ENCODE measurements at places on chromosomes 11 and 22.

- DNase-seq: peak; percentile 56
Measured at GRCh38 chr11:46112961-46113607, 8.2 kb downstream of the PHF21A start.

GRCh38 chr11:74371269-74372052 lies 26.8 kb downstream of the PGM2L1 start:
- peak; percentile 78 for DNase-seq

DNA sequence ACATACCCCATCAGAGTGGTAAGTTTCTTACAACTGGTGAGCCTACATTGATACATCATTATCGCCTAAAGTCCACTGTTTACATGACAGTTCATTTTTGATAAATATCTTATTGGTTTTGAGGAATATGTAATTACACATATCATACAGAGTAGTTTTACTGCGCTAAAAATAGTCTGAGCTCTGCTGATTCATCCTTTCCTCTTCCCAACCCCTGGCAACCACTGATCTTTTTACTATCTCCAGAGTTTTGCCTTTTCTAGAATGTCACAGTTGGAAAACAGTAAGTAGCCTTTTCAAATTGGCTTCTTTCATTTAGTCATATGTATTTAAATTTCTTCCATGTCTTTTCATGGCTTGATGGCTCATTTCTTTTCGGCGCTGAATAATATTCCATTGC lies 112.8 kb downstream of the LARGE1 start:
- DNase-seq: no peak

- no peak for DNase-seq
Measured at GRCh38 chr11:46435679-46436078, 44.1 kb upstream of the CHRM4 start.

GRCh38 chr11:6554828-6555706 lies 48.3 kb downstream of the RRP8 start:
- no peak for DNase-seq

DNA sequence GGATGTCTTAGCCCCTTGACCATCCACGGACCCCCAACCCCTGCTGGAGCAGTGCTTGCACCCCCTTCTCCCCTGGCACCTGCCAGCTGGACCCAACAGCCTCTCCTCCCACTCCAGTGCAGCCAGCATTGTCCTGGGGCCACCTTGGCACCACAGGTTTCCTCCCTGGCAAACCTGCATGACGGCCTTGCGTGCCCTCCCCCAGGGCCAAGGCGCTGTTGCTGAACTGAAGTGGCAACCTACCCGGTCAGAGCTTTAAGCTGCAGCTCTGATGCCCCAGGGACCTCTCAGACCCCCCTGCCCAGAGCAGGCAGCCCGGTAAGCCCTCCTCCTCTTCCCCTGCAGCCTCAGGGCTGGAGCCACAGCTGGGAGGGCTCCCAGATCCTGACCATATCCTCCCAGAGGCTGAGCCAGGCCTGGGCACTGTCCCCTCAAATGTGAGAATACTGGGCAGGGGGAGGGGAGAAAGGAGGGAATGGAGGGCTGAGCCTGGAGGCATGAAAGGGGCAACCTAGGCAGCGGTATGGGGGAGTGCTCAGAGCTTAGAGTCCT lies 1.8 kb upstream of the LRRC75B start:
- no peak for DNase-seq

DNA sequence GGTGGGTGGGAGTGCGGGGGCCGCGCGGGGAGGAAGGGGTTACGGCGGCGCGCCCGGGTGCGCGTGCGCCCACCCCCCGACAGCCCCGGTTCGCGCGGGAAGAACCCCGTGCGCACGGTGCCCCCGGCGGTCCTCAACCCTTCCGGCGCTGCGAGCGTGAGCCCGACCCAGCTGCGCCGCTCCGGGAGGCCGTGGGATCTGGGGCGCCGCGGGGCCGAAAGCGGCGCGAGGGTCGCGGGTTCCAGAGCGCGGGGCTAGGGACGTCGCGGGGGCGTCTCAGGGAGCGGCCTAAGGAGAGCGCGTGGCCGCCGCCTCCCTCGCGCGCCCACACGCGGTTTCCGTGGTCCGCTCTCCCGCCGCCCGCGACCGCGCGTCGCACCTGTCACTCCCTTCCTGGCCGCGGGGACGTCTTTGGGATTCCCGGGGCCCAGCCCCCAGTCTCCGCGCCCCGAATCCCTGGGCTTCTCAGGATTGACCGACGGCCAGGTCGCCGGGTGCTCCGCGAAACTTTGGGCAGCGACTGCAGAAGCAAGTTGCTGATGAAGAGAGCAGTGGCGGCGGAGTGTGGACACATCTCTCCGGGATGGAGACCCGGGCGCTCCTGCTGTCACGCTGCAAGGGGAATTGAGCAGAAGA lies 582 bp downstream of the SREBF2 start:
- DNase-seq: peak; percentile 37

DNA sequence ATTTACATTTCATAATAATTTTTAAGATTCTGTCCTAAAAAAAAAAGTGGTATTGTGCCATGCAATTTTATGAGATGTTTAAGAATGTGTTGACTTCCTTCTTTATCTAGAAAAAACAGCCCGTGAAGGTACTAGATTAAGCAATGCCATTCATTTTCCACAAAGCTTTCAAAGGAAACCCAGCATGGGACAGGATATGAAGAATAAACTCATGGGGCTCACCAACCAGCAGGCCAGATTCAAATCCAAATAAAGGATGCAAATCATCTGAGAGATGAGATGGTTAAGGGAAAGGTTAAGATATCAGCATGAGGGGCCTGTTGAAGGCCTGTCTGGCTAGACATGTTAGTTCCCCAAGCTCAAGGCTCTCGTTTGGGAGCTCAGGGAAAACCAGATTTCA lies 199.1 kb downstream of the SWAP70 start:
- DNase-seq: no peak

DNA sequence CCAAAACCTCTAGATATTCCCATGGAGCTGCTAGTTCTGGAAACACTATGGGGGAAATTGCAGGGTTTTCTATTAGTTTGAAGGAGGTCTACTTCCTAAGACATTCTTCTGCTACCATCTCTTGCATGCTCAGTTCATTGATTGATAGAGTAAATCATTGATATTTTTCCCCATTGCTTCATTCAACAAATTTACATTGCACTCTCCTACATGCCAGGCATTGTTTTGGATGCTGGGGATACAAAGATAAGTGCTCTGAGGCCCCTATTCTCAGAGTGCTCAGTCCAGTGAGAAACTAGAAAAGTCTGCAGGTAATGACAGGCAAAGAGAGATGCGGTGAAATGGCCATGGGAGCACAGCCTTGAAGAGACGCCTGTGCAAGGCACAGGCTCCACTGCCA lies 313.1 kb downstream of the KIRREL3 start:
- DNase-seq: no peak

GRCh38 chr11:124783002-124783401 lies 17.2 kb downstream of the MSANTD2 start:
- no peak for DNase-seq

GRCh38 chr11:62438641-62439040 lies 19.8 kb downstream of the SCGB1A1 start:
- no peak for DNase-seq

DNA sequence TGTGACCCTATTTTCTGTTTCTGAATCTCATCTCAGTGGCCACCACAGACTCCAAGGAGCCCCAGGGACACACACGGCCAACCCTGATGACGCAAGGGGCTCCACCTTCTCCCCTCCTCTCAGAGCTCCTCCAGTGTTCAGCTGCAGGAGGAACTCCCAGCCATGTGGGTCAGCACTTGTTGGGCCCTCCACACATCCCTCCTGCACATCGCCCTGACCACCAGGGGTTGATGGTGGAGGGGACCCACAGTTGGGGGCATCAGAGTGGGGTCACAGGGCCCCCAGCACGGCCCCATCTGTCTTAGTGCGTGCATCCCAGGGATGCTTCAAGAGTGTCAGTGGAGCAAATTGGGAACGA lies 499.6 kb downstream of the BRD1 start:
- DNase-seq: no peak

DNA sequence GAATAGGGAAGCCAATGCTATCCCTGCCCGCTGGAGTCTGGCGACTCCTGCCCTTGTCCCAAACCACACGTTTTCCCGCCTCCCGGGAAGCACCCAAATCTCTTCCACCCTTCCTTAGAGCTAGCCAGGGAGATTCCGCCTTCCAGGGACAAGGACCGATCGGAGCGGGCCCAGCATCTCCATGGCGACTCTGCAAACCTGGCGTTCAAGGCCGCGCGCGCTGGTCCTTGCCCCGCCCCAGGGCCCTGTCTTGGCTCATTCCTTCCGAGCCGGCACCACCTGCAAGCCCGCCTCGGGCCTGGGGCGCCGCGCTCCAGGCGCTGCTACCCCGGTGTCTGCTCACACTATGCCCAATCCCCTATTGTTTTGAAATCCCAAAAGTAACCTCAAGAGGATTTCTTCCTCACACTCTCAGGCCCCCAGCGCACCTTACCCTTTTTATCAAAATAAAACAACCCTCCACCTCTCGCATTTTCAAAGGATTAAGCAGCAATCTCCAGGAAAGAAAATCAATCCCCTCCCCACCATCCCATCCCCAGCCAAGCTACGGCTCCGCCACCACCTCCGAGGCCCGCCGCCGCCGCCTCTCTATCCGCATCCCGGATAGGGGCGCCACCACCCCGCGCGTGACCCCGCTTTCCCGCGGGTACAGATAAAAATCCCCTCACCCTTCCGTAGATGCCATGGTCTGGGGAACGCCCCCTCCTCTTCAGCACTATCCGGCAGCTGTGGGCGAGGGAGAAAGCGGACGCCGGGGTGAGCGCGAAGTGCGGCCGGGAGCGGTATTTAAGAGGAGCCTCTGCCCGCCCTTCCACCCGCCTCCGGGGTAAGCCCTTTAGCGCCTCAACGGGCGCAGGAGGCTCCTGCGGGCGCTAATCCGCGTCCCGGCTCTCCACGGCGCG lies 825 bp downstream of the SLC1A2 start:
- DNase-seq: peak; percentile 37

DNA sequence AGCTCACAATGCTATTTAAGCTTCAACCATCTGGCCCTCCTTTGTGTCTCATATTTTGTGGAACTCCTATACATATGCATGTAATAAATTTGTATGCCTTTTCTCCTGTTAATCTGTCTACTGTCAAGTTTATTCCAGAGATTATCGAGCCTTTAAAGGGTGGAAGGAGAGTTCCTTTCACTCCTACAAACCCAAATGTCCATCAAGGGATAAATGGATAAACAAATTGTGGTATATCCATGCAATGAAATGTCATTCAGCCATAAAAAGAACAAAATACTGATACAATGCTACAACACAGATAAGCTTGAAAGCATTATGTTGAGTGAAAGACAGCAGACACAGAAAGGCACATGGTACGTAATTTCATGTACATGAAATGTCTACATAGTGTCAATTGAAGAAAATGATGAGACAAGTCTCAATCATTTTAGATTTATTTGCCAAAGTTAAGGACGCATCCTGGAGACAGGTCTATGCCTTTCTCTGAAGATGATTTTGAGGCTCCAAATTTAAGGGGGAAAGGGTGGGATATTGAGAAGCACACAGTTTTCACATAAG lies 17.7 kb upstream of the FEZ1 start:
- no peak for DNase-seq

- peak; percentile 3 for DNase-seq
Measured at GRCh38 chr11:70799386-70799785, 401.1 kb downstream of the CTTN start.

GRCh38 chr22:35044607-35045390 lies 21.2 kb upstream of the ISX start:
- no peak for DNase-seq

DNA sequence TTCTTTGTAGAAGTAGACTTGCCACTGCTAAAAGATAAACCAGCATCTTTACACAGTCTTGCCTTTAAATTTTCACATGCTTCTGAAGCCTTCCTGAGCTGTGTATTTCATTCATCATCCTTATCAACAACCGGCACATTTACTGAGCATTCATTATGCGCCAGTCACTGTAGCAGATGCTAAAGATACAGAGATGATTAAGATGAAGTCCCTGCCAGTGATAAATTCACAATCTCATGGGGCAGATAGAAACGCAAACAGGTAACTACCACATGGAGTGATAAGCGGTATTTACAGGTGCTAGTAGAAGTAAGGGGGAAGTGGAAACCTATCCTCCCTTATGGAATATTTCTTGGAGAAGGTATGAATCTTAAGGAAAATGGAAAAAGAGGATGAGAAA lies 67.2 kb downstream of the PRCP start:
- DNase-seq: no peak

GRCh38 chr22:24148266-24149197 lies 32.8 kb upstream of the SUSD2 start:
- no peak for DNase-seq

GRCh38 chr22:37292641-37293040 lies 10.3 kb downstream of the CYTH4 start:
- no peak for DNase-seq

GRCh38 chr11:92929246-92929645 lies 40.2 kb upstream of the MTNR1B start:
- DNase-seq: peak; percentile 8

Data from EL (cell line).